ENCODE measurements at places on chromosomes 6 and 20. TPM values are rescaled to one million over a fixed set of nuclear protein-coding genes. Genes with fewer than 3 reads are reported as not detected.

Gene STAU1
- 72.6 TPM for total RNA-seq

Gene PLEKHG1
- total RNA-seq = 4.5 TPM

Gene KHDC1L
- total RNA-seq = not detected

Gene PNLDC1
- total RNA-seq = 0.31 TPM

Gene CDH4
- total RNA-seq = 0.08 TPM

Gene RBPJL
- total RNA-seq = not detected

Gene ZNF391
- total RNA-seq = 6.8 TPM

Gene SMIM8
- total RNA-seq = 9.6 TPM

Gene EFCAB8
- total RNA-seq = 0.27 TPM
